ENCODE measurements at places on chromosomes 3 and 15. TPM values are rescaled to one million over a fixed set of nuclear protein-coding genes. Genes with fewer than 3 reads are reported as not detected.

- no peak for DNase-seq
These were observed 24.7 kb downstream of the MBNL1 start for GRCh38 chr3:152293347-152294006.

- DNase-seq: peak; percentile 61
These were observed 21.2 kb upstream of the SMAD3 start for GRCh38 chr15:67043939-67044771.

DNA sequence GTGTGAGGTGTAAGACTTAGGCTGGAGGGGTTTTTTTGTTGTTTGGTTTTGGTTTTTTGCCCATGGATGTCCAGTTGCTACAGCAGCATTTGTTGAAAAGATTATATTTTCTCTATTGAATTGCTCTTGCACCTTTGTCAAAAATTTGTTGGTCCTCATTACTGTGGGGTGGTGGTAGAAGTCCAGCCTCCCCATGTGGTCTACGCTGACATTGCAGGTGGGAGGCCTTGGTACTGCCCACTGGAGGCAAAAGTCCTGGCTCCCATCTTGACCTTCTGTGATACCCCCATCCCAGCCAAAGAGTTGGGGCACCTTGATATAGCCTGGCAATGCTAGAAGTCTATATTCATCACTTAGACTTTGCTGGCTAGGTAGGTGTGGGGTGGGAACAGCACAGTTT, 5.4 kb upstream of the RAB6B start:
- DNase-seq: no peak

DNA sequence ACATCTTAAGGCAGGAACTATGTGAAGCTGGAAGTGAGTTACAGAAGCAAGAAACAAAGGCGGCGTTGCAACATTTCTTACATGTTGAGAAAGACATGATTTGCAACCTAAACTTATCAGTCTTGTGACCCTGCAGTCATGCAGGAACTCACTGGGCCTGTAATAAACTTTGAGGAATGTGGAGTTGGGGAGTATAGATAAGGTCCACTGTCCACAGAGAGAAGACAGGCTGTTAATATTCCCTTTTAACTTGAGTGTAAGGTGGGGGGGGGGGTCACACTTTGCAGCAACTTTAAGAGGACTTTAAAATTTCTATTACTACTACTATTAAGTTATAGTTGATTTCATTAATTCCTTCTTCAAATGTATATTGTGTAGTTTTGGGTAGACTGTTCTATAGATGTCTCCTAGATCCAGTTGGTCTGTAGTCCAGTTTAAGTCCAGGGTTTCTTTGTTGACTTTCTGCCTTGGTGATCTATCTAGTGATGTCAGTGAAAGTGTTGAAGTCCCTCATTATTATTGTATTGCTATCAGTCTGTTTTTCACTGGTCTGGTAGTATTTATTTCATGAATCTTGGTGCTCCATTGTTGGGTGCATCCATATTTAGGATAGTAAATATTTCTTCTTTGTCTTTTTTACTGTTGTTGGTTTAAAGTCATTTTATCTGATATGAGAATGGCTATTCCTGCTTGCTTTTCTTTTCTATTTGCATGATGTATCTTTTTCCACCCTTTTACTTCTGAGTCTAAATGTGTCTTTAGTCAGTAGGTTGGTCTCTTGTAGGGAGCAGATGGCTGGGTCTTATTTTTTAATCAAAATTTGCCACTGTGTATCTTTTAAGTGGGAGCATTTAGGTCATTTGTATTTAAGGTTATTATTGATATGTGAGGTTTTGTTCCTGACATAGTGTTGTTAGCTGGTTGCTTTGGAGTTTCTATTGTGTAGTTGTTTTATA, 15.6 kb upstream of the FAM98B start:
- DNase-seq: no peak

- no peak for DNase-seq
These were observed 261.3 kb downstream of the RPLP1 start for GRCh38 chr15:69713726-69714559.

DNA sequence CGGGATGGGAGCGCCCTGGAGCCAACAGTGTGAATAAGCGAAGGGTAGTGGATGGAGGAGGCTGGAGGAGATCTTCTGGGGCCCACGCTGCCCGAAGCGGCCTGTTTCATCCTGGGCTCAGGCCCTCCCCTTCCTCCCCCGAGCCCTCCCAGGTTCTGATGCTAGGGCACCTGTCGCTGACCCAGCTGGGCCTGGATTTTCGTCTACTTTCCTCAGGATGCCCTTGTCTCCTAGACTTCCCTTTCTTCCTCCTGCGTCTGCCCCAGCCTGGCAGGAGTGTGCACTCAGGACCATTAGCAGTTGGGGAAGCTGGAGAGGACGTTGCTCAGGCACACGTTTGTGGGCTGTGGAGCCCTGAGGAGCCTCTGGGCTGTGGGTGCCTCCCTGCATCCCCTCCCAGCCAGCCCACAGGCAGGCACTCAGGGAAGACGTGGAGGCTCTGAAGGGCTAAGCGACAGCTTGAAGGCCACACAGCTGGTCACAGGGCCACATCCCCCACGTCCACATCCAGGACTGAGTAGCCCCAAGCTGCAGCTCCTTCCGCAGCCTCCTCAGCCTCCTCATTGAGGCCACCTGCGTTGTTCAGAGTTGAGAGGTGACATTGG, 23.9 kb upstream of the PIGZ start:
- DNase-seq: no peak

DNA sequence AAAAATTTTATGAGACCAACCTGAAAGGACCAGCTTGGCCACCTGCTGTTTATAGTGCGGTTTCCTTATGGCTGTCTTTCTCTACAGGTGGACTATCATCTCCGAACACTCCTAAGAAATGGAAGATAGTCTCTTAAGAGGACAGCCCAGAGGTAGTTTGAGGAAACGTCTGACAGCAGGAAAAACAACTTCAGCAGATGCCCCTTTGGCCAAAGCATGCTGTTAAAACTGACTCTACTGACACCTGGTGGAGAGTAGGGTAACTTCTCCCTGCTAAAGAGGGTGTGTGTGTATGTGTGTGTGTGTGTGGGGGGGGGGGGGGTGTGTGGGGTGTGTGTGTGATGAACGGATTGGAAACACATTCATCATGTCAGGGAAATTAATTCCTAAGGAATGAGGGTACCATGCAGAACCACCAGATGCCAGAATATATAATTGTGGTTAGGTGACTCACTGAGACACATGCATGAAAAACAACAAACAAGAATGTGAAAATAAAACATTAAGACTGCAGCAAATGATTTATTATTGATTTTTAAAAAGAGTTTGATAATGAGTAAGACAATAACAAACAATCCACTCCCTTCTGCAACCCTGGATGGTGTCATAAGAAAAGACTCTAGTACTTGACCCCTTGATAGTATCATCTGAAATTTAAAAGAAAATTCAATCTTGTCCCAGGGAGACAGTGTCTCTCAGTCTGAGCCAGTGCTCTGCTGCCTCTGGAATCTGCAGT, 256.5 kb downstream of the THRB start:
- peak; percentile 13 for DNase-seq

DNA sequence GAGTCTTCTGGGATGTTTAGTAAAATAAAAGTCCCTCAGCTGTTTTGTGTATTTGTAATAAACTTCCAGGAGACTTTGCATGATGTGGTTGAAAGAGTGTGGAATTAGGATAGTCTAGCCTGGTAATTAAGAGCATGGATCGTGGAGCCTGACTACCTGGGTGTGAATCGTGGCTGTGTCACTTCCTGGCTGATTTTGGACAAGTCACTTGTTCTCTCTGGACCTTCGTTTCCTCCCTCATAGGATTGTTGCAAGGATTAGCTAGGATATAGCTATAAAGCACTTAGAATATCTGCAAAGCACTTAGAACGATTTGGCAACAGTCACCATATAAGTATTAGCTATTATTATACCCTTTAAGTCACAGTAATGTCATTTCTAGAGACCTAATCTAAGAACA, 40.2 kb downstream of the SLMAP start:
- DNase-seq: no peak

DNA sequence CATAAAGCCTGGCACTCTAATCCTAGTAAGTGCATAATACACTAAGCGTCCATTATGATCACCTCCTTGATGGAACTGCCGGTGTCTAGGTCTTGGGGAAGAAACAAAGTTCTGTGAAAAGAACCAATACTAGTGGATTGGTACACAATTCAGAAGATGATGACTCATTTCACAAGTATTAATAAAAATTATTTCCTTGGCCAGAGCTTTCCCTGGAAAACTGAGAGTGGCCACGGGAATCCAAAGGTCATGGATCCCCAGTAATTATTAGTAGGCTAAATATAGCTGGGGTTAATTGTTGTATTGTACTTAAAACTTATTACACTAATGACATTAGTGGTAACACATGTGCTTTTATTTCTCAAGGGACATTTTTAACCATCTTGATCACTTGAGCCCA, 808.0 kb upstream of the NR2F2 start:
- no peak for DNase-seq

GRCh38 chr3:41683666-41684350, 278.1 kb downstream of the ULK4 start:
- DNase-seq: no peak

DNA sequence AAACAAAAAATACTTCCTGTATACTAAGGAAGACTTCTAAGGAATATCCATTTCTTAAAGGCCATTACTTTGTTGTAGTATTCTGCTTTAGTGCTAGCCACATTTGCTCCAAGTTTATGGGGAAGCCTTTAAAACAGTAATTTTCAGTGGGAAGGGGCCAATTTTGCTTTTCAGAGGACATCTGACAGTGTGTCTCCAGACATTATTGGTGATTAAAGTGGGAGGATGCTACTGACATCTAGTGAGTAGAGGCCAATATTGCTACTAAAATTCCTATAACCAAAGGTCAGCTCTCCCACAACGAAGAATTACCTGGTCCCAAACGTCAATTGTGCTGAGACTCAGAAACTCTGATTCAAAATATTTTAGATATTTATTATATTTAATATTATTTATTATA, 24.8 kb downstream of the SLC28A2 start:
- peak; percentile 52 for DNase-seq

DNA sequence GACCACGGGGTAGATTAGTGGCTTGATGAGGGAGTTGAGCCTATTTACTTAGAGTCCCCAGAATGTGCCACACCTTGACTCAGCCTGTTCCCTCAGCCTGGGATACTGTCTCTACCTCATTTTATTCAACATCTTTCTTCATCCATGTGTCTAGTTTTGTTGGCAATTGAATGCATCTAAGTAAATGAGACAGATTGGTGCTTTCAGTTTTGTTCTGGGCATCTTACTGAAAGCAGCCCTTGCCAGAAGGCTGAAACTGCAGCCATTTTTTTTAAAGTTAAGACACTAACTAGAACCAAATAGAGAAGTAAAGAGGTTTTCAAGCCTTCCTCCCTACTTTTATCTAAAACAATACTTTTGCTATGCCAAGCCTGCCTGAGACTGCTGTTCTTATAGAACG, 246.8 kb downstream of the SLCO3A1 start:
- no peak for DNase-seq

GRCh38 chr15:63090472-63090871, 31.2 kb upstream of the LACTB start:
- DNase-seq: no peak

GRCh38 chr3:170711786-170712185, 125.9 kb upstream of the SLC7A14 start:
- DNase-seq: no peak

GRCh38 chr15:101388046-101388445, 93.0 kb upstream of the SNRPA1 start:
- DNase-seq: no peak

GRCh38 chr3:184887574-184887973, 75.6 kb downstream of the VPS8 start:
- no peak for DNase-seq

GRCh38 chr3:159879598-159879997, 109.0 kb upstream of the IL12A start:
- no peak for DNase-seq

SPTSSB gene
- 0.31 TPM for total RNA-seq

CHRNB4 gene
- total RNA-seq: 2.7 TPM

ISLR gene
- total RNA-seq: 15.1 TPM

Data from H7 (cell line).